PC-9 (cell line): ENCODE measurements at places on chromosomes 2 and 18. TPM values are rescaled to one million over a fixed set of nuclear protein-coding genes. Genes with fewer than 3 reads are reported as not detected.

DNA sequence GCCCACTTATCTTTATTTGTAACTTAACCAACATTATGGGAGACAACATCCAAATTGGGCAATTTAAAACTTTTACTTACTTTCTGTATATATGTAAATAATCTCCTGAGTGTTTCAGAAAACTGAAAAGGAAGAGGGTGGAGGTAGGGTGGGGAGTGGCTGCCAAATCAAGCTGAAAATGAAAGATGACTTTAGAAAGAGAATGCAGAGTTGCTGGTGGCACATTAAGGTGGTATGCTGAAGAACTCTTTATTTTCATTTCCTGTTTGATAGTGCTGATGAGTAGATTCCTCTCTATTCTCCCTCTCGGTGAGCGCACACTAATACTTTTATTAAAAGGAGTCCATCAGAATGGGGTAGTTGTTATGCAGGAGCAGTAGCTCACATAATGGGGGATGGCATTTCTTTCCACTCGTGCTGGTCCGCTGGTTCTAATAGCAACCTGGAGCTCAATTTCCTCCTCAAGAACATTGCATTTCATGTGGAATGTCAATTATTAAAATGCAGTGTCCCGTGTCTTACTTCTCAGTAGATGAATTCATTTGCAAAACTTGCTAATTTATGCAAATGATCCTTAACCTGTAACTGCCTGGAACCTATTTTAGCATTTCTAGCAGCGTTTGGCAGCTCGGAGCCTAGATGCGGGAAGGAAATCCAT is 466.9 kb upstream of the HNRNPA3 start:
- H3K4me3 ChIP-seq: no peak overlapping the region
- H3K27ac ChIP-seq: no peak overlapping the region
- H3K4me1 ChIP-seq: no peaks in the 10 kb centered on the region
- H3K27me3 ChIP-seq: peaks cover 47% of the 10 kb centered on the region

DNA sequence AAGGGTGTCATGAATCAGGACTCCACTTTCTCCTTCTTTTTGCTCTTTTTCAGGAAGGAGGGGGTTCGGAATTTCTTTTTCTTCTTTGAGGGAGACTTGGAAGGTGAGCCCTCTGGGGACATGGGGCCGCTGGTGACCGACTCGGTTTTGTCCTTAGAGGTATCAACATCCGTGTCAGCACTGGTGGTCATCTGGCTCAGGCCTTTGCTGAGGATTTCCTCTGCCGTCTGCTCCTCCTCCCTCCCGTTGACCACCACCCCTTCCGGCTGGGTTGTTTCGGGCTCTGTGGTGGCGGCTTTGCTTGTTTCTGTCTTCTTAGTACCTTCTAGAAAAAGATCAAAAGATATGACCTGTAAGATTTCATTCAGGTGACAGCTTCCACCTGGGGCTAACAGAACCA is 104.6 kb downstream of the ADD2 start:
- peaks cover 62% of the 10 kb centered on the region for H3K27me3 ChIP-seq
- no peak for DNase-seq
- H3K36me3 ChIP-seq: no peaks in the 10 kb centered on the region
- H3K4me3 ChIP-seq: no peak overlapping the region
- no peaks in the 10 kb centered on the region for H3K4me1 ChIP-seq

- 0 out of 2 replicates have a peak, but pooled peaks cover 5% of the 10 kb centered on the region for H3K27me3 ChIP-seq
- no peak overlapping the region for H3K27ac ChIP-seq
- no peak for DNase-seq
These were observed 49.3 kb downstream of the TNP1 start for GRCh38 chr2:216810399-216811160.

COL4A3 gene
- total RNA-seq: 2.2 and 3.5 TPM in 2 replicates

CREG2 gene
- 9.0 and 12.3 TPM in 2 replicates for total RNA-seq

GRCh38 chr2:46748735-46749531 is 166.7 kb downstream of the MCFD2 start:
- H3K4me3 ChIP-seq: no peak overlapping the region
- H3K27ac ChIP-seq: 0 out of 2 replicates have a peak overlapping the region, but pooled peaks have one; percentile 8
- H3K27me3 ChIP-seq: no peaks in the 10 kb centered on the region
- peaks cover 20% of the 10 kb centered on the region for H3K4me1 ChIP-seq

DNA sequence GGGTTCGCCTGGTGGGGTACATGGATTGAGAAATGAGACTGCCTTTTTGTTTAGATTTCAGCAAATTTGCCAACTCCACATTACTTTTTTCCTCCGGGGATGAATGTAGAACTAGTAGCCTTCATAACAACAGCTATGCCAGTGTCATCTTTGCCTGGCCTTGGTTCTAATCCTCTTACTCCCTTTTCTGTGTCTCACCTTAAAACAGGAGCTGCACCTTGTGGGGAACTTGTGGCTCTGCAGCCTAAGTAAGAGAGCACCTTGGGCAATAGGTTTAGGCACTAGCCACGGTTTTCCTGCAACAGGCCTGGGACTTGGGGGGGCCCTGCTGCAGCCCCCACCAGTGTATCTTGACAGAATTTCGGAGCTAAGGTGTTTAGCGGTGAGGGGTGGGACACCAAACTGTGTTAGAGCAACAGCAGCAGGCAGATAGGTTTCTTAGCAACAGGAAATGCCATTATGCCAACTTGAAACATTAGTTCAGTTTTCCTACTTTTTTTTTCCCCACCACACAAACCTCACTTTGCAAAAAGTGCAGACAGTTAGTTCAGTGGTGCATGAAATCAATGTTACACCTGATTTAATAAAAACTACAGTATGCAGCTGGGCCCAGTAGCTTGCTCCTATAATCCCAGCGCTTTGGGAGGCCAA is 173.7 kb downstream of the PRKCE start:
- no peak for DNase-seq
- H3K4me1 ChIP-seq: peaks cover 31% of the 10 kb centered on the region
- H3K27ac ChIP-seq: no peak overlapping the region
- no peaks in the 10 kb centered on the region for H3K36me3 ChIP-seq

SLC5A7 gene
- total RNA-seq: not detected in 2 replicates

GRCh38 chr2:205593891-205594290 is 88.4 kb upstream of the NRP2 start:
- H3K36me3 ChIP-seq: no peaks in the 10 kb centered on the region
- H3K27me3 ChIP-seq: no peaks in the 10 kb centered on the region
- no peak for DNase-seq
- H3K4me1 ChIP-seq: no peaks in the 10 kb centered on the region

GRCh38 chr2:8606649-8607550 is 75.0 kb upstream of the ID2 start:
- H3K36me3 ChIP-seq: no peaks in the 10 kb centered on the region
- H3K27ac ChIP-seq: no peak overlapping the region
- H3K4me1 ChIP-seq: no peaks in the 10 kb centered on the region

- no peaks in the 10 kb centered on the region for H3K36me3 ChIP-seq
- H3K4me1 ChIP-seq: no peaks in the 10 kb centered on the region
- H3K27ac ChIP-seq: no peak overlapping the region
These were observed 42.2 kb upstream of the TPO start for GRCh38 chr2:1371082-1371481.

SLC19A3 gene
- 4.3 and 4.5 TPM in 2 replicates for total RNA-seq

GRCh38 chr2:28898048-28898447 is 3.6 kb downstream of the WDR43 start:
- no peak overlapping the region for H3K27ac ChIP-seq
- H3K36me3 ChIP-seq: peaks cover 41% of the 10 kb centered on the region
- H3K4me3 ChIP-seq: peak overlapping the region; percentile 98; the same call in 1 of the 2 replicates
- peaks cover 40% of the 10 kb centered on the region for H3K4me1 ChIP-seq
- DNase-seq: no peak

DNA sequence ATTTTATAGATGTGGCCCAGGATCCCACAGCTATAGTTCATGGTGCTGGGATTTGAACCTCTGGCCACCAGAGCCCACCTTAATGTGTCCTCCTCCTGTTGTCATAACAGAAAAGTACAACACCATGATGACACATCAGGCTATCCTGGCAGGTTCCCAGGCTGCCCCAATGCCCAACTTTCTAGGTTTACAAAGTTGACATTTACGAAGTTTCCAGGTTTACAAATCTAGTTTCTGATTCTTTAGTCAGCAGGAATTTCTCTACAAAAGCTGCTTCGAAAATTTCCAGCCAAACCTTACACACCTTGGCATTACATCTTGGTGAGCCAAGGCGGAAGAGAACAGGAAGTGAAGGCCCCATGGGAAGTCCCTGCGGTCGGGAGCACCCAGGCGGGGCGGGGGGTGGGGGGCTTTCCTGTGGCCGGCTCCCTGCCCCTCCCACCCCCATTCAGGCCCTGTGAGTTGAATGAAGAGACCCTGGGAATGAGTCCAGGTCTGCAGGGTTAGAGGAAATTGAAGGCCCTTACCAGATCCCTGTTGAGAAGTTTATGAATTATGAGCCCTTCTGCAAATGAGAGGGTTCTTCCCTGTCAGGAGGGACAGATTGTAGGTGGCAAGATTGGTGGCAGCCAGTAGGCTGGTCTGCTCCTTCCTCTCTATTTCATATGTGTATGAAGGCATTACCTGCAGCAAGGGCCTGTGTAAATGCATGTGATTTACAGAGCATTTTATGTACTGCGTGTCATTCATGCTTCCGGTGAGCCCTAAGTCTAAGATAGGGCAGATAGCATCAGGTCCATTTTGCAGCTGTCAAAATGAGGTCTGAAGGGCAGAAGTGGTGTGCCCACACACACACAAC is 11.1 kb upstream of the IL1RN start:
- no peaks in the 10 kb centered on the region for H3K27me3 ChIP-seq
- peaks cover 37% of the 10 kb centered on the region for H3K4me1 ChIP-seq
- DNase-seq: no peak
- H3K36me3 ChIP-seq: no peaks in the 10 kb centered on the region

DNA sequence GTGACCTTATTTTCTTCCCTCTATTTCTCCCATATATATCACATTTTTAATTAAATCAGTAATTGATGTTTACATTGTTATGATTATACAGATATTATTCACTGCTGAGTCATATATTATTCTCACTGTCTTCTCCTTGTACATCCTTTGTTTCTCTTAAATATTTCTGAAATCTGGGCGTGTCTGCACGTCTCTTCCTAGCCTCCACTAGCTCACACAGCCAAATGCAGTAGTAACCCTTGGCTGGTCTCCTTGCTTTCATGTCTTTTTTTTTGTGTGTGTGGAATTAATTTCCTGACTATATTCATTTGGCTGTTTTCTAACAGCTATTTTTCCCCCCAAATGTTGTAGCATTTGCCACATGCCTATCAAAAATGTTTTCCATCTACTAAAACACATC is 15.8 kb downstream of the CCNYL1 start:
- no peaks in the 10 kb centered on the region; the same call in 1 of the 2 replicates for H3K36me3 ChIP-seq
- H3K4me3 ChIP-seq: no peak overlapping the region
- peaks cover 44% of the 10 kb centered on the region for H3K4me1 ChIP-seq
- H3K27ac ChIP-seq: peak overlapping the region; percentile 12; the same call in 1 of the 2 replicates
- no peaks in the 10 kb centered on the region for H3K27me3 ChIP-seq
- no peak for DNase-seq

DNA sequence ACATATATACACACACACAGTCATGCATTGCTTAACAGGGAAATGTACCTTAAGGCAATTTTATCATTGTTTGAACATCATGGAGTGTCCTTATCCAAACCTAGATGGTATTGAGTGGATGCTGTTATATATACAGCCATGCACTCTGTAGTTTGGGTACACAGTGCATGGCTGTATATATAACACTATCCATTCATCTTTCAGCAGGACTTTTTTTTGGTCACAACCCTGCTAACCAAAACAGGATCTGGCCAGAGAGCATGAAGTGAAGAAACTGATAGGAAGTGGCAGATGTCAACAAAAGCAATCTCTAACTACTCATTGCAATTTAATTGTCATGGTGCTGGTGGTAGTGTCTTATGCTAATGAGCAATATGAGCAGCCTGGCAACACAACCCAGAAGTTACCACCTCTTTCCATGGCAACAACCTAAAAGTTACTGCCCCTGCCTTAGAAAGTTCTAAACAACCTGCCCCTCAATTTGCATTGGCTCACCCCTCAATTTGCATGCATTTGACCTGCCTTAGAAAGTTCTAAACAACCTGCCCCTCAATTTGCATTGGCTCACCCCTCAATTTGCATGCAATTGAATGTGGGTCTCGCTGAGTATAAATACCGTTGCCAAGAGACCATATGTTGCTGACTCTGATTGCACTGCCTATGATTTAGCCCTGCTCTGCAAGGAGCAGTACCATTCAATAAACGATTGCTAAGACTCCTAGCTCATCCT is 434.9 kb downstream of the DSEL start:
- no peak overlapping the region for H3K4me3 ChIP-seq
- H3K36me3 ChIP-seq: no peaks in the 10 kb centered on the region
- no peaks in the 10 kb centered on the region for H3K4me1 ChIP-seq
- no peak for DNase-seq
- H3K27ac ChIP-seq: no peak overlapping the region

DNA sequence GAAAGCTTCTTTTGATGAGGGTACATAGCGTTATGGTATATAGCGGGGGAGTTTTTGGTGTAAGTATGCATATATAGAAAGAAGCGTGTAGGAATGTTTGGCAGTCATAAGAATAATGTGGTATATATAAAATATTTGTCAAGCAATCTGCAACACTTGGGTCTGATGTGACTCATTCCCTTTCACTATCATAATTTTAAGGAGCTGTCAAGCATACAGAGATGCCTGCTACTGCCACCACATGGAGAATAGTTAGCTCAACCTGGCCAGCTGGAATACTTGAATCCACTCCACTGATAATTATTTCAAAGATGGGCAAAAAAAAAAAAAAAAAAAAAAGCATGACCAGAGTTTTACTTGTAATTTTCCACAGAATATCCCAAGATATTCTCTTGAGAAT is 559.8 kb upstream of the REG3G start:
- no peaks in the 10 kb centered on the region for H3K4me1 ChIP-seq
- DNase-seq: no peak
- no peaks in the 10 kb centered on the region for H3K27me3 ChIP-seq
- no peak overlapping the region for H3K4me3 ChIP-seq
- no peak overlapping the region for H3K27ac ChIP-seq

SIX3 gene
- 1.4 TPM in 2 replicates for total RNA-seq

IL1F10 gene
- total RNA-seq: not detected in 2 replicates

DNA sequence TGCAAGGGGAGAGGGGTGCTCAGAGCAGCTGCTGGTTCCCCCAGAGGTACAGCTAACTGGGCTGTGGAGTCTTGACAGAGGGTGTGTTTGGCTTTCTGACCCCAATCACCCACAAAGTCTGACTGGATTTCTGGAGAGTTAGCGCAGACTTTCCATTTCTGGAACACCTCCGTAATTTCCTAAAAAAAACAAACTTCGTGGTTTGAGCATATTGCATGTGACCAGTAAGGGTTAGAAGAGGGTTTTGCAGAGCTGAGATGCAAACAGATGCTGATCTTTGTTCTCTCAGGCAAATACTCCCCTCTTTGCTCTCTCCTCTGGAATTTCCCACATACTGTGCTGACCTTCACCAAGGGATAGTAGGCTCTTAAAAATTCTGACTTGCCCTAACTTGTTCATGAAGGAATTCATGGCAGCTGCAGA is 44.5 kb upstream of the TMEM247 start:
- H3K27me3 ChIP-seq: no peaks in the 10 kb centered on the region
- H3K36me3 ChIP-seq: no peaks in the 10 kb centered on the region
- 0 out of 2 replicates have a peak, but pooled peaks cover 16% of the 10 kb centered on the region for H3K4me1 ChIP-seq
- no peak overlapping the region for H3K27ac ChIP-seq
- no peak overlapping the region for H3K4me3 ChIP-seq

DNA sequence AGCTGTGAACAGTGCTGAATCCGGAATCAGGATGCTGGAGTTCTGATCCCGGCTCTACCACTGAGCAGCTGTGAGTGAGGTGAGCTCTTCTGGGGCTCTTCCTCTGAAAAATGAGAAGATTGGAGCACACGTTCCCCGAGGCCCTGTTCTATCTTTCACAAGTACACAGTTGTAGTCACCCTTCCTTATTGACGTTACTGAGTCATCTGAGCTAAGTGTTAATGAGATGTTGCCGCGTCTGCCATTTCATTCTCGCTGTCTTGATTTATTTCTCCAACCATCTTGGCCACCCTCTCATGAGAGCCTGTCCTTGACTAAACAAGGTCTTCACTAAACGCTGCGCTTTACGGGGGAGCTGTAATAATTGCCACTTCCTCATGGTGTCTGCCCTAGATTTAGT is 31.9 kb upstream of the EFR3B start:
- no peaks in the 10 kb centered on the region for H3K36me3 ChIP-seq
- peak; percentile 81 for DNase-seq
- H3K27me3 ChIP-seq: no peaks in the 10 kb centered on the region
- 0 out of 2 replicates have a peak, but pooled peaks cover 3% of the 10 kb centered on the region for H3K4me1 ChIP-seq
- no peak overlapping the region for H3K4me3 ChIP-seq
